Daoy (cell line): ENCODE measurements at places on chromosomes 2 and 18.

DNA sequence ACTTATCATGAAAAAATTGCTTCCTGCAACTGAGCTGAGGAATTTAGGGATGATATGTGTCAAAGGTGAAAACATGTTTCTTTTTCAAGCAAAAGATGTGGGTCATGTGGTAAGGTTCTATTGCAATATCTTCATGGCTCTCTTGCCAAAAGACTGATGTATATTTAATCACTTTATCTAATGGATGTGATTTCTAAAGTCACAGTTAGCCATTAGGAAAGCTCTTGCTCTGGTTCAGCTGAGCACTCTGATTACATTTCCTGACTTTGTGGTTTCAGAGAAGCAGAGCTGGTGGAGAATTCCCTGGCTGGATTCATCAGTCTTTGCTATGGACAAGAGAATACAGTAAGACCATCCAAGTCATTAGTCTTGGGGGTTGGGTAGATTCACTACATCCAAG is 24.4 kb downstream of the SCN9A start:
- no peak for DNase-seq

- DNase-seq: no peak
These were observed 117.6 kb upstream of the DAPL1 start for GRCh38 chr2:158677542-158677941.

- no peak for DNase-seq
These were observed 232.4 kb downstream of the GBX2 start for GRCh38 chr2:235935773-235936172.

GRCh38 chr2:5459041-5459440 is 233.1 kb upstream of the SOX11 start:
- DNase-seq: no peak

GRCh38 chr2:188235364-188235763 is 56.3 kb upstream of the GULP1 start:
- DNase-seq: peak; percentile 16

GRCh38 chr2:45096996-45097395 is 87.7 kb upstream of the SIX2 start:
- no peak for DNase-seq

DNA sequence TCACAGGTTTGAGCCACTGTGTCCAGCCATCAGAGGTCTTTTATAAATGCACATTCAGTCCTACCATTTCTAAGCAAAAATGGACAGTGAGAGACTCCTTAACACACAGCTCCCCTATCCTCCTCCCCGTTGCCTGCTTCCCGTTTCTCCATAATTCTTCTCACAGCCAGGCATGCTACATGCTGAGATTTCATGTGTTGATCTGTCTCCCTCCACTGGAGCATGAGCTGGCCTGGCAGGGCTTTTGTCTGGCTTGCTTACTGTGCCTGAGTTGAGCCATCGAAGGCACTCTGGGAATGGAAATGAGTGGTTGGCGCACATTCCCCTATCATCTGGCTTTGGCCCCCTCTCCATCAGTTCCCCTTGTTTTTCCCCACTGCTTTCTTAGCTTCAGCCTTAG is 413.5 kb downstream of the PTPRM start:
- no peak for DNase-seq

- no peak for DNase-seq
These were observed 22.9 kb upstream of the DARS1 start for GRCh38 chr2:136008205-136008865.

DNA sequence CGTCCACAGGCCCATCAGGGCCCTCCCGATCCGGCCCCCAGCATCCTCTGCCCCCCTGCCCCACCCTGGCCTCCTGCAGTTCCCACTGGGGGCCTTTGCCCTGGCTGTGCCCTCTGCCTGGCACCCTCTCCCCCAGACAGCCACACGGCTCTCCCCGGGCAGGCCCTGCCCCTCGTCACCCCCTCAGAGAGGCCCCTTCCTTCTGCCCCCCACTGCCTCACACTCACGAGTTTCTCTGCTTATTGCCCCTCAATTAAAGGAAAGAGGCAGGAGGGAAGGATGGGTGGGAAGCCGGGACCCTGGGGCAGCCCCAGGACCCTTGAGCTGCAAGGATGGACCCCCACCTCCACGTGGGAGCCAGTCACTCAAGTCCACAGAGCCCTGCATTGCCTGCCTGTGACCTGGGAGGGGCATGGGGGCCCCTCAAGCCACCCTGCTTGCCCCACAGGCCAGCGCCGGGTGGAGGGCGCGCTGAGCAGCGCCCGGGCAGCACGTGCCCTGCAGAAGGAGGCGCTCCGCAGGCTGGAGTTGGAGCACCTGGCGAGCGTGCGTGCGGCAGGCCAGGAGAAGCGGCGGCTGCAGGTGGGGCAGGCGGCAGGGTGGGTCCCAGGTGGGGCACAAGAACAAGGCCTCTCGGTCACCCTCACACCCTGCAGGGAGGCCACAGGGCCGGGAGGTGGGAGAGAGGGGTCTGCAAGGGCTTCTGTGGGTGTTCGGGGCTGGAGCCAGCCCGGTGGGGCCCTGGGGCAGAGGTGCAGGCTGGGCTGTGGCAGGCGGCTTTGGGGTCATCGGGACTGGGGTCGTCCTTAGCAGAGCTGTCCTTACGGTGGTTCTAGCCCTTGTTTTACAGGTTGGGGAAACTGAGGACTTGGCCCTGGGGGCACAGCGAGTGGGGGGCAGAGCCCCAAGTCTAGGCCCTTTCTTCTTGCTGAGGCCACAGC is 30.5 kb upstream of the SNED1 start:
- no peak for DNase-seq

DNA sequence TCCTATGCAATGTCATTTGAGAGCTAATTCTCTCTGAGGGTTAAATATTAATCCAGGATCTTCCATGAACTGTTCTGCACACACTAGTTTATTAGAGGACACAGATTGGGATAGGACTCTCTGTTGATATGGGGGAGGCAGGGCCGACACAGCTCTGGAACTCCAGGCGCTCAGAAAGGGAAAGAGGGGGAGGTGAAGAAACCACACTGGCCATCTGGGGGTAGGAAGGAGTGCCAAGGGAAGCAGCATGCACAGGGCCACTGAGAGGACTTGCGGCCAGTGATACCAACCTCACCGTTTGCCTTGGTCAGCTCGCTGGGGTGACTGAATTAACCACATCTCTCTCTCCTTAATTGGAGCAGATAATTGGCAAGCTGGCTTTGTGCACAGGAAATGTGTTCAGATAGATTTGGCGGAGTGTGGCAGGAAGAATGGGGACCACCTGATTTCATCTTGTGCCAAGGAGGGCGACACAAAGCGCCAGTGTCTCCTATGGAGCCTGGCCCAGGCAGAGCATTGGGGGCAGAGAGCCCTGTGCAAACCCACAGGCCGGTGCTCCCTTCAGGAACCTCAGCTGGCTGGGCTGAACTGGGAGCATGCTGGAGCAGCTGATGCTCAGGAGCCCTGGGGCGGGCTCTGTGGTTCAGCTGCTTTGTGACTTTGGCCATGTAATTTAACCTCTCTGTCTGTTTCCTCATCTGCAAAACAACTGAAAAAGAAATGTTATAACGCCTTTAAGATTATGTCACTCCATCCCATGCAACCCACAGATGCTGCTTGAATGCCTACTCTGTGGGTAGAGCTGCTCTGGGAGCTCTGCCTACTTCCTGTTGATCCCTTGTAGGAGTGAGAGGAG is 114.7 kb upstream of the STON1 start:
- peak; percentile 51 for DNase-seq

GRCh38 chr18:61851940-61852451 is 40.8 kb downstream of the RNF152 start:
- DNase-seq: peak; percentile 59

DNA sequence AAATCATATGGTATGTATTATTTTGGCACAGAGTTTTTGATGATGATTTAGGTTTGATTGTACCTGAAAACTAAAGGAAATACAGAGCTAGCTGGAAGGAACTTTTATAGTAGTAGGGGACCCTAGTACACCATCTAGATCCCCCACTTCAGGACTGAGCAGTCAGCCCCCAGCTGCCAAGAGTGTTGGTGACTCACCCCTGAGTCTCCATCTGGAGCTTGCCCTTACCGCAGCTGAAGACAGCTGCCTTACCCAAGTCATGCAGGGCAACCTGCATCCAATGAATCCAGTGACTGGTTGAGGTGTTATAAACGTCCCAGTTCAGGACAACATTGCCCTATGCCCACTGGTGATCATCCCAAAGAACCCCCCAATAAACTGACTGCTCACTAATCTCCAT is 15.3 kb downstream of the PMS1 start:
- peak; percentile 69 for DNase-seq

DNA sequence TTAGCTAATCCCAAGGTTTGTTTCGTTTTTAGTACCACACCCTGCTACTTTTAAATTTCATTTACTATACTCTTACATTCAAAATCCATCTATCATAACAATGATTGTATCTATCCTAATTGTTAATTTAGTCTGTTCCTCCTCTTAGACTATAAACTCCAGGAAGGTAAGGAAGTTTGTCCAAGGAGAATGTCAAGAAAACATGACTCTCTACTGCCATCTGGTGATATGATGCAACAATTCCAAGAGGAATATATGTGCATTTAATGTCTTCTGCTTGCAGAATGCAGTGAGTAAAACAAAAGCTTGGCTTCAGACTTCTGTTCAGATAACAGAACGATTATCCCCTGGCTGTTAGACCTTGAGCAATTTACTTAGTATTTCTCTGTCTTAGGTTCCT is 1267.1 kb downstream of the LRP1B start:
- DNase-seq: no peak

DNA sequence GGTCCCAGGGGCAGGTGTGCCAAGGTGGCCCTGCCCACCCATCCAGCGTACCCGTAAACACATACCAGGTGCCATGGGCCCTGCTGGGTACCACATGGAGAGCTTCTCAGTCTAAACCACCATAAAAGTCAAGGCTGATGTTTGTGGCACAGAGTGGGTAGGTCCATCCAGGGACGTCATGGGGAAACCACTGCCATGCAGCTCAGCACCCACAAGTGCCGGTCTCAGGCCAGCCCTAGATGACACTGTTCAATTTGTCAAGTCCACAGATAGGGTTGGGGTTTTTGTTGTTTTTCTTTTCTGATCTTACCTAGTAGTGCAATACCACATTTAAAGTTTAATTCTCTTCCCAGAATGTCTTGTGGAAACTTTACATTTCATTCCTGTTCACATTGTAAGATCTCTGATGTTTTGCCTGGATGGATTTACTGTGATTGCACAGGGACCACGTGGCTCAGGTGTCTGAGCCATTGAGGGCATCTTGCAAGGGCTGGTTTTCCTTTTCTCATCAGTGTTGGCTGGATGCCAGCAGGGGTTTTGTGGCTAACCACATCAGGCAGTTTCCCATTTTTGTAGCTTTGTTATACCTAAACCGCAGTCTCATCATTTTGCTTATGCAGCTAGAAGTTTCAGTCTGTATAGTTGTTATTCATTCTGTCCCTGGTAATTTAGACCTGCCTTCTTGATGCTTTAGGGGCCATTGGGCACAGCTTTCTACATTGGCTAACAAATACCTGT is 64.7 kb downstream of the STK25 start:
- DNase-seq: peak; percentile 85

GRCh38 chr2:153819501-153819900 is 52.2 kb upstream of the GALNT13 start:
- no peak for DNase-seq

DNA sequence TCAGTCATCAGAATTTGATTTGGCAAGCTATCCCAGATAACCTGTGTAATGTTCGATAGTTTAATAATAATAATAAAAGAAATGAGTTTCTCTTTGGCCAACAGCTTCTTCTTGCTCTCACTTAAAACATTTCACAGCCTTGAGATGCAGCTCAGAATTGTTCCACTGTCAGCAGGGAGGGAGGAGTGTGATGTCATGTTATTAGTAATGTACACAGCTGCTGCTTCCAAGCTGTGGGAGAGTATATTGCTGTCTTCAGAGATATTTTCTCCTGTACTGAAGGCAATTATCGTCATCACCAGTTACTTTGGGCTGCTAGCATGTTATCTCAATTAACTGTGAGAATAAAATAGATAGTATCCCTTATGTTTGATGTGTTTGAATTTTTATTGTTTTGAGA is 146.9 kb upstream of the MAP3K20 start:
- peak; percentile 43 for DNase-seq

DNA sequence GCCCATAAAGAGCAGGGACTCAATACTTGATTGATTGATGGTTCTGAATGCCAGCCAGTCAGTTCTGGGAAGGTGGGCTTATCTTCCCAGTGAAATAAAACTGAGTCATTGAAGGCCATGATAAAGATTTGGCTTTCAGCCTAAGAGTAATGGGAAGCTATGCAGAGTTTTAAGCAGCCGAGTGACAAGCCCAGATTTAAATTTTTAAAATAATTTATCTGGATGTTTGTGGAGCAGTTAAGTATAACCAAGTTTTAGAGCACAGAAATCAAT is 122.8 kb downstream of the RAPGEF4 start:
- no peak for DNase-seq

DNA sequence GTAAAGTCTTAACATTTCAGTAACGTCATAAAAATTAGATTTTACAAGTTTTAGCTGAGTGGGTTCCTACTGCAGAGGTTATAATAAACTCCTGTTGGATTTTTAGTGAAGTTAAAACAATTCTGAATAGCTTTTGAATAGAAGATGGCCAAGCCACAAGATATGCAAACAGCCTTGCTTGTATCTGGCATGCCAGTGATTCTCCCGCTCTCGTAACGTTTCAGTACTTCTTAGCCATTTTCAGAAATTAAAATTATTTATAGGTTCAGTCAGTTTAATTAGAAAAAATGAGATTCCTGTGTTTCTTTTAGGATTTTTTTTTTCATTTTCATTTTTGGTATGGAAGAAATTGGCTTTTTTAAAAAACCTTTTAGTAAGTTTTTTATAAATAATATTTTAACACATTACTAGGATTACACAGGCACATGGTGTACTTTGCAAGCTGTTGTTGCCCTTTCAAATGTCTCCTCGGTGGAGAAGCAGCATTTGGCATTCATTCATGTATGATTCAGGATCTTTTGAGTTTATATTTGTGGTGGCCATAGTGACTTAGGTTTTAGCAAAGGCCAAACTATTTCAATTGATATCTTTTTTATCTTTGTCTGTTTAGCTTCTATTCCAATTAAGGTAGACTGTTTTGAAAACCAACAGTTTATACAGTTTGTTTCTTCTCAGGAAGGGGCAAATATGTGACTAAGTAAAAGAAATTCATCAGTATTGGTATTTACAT is 30.6 kb upstream of the RND3 start:
- peak; percentile 11 for DNase-seq

- DNase-seq: no peak
These were observed 167.2 kb upstream of the PIEZO2 start for GRCh38 chr18:11316546-11316945.

GRCh38 chr2:205471776-205472175 is 210.5 kb upstream of the NRP2 start:
- no peak for DNase-seq

DNA sequence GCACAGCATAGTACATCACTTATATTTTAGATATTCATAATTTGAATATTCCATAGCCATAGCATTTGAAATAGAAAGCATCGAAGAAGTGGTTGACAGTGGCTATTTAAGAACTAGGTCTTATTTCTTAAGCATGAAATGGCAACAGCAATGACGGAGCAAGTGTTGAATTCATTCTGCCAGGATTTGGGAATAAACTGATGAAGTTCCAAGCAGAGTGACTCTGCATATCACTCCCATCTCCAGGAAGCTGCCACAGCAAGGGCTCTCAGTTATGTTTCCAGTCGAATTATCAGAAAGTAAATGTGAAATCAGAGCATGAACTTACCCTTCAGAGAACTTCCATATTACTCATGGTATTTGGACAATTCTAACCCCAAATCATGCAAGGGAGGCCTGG is 208.1 kb downstream of the IKZF2 start:
- no peak for DNase-seq

- no peak for DNase-seq
These were observed 659.5 kb downstream of the TSN start for GRCh38 chr2:122414902-122415301.
